ENCODE measurements at places on chromosomes 2 and 18. TPM values are rescaled to one million over a fixed set of nuclear protein-coding genes. Genes with fewer than 3 reads are reported as not detected.
A peak's percentile ranks its signal among the peaks of the same experiment; 100 is the strongest.

Gene MAB21L4
- not detected for total RNA-seq

- DNase-seq: peak; percentile 8
Observed at GRCh38 chr2:96924775-96925747, 55.2 kb upstream of the SEMA4C start.

GRCh38 chr18:33717339-33717738 is 139.3 kb downstream of the ASXL3 start:
- no peak for DNase-seq

Gene CRYGD
- not detected for total RNA-seq

Gene CABYR
- total RNA-seq: 2.1 TPM

DNA sequence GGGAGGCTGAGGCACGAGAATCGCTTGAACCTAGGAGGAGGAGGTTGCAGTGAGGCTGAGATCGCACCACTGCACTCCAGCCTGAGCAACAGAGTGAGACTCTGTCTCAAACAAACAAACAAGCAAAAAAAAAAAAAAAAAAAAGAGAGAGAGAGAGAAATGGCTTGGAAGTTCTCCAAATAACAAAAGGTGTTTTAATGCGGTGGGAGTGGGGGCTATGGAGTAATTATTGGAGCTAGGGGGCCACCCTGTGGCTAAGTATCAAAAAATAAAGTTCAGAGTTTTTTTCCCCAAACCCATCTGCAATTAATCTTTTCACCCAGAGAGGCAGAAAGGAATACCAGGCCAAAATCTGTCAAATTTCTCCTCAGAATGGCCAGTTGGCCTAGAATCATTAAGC is 23.0 kb upstream of the CEP68 start:
- DNase-seq: no peak

Gene FLACC1
- total RNA-seq: 8.4 TPM

Gene GNAL
- total RNA-seq: 0.55 TPM

Gene SNED1
- total RNA-seq: 91.8 TPM

DNA sequence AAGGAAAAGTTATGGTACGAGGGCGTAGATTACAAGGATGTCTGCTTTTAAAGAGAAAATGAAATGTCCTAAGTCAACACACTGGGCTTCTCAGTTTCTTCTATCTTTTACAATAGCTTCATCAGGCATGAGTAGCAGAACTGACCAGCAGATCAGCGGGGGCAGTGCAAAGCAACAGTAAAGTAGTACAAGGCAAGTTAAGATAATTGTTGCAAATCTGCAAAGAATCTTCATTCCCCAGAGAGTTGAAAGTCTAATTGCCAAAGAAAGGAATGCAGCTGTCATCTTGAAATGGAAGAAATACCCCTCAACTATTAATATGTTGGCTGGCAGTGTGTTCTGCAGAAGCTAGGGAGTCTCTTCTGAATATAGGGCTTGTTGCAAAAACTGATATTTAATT is 60.2 kb upstream of the SLC39A10 start:
- no peak for DNase-seq

DNA sequence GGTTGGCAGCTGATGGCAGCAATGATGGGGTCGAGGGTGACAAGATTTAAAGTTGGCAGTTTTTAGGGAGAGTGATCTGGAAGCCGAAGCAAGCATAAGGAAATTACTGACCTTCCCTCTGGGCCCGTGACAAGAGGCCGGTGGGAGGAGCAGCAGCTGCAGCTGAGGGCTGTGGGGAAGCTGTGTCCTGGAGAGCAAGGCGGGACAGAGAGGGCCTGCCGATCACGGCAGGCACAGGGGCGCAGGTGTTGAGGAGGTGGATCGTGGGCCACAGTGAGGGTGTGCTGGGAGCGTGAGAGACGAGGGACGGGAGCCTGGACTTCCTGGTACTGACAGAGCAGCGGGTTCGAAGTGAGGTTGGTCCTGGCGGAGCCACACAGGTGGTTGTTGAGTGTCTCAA is 31.0 kb downstream of the TRAF3IP1 start:
- no peak for DNase-seq

- no peak for DNase-seq
Observed at GRCh38 chr2:3420076-3420768, 40.7 kb downstream of the TRAPPC12 start.

Gene SLC19A3
- total RNA-seq: not detected

GRCh38 chr2:37529830-37530415 is 141.5 kb downstream of the CDC42EP3 start:
- DNase-seq: no peak

GRCh38 chr2:130776550-130776949 is 21.2 kb downstream of the AMER3 start:
- no peak for DNase-seq

DNA sequence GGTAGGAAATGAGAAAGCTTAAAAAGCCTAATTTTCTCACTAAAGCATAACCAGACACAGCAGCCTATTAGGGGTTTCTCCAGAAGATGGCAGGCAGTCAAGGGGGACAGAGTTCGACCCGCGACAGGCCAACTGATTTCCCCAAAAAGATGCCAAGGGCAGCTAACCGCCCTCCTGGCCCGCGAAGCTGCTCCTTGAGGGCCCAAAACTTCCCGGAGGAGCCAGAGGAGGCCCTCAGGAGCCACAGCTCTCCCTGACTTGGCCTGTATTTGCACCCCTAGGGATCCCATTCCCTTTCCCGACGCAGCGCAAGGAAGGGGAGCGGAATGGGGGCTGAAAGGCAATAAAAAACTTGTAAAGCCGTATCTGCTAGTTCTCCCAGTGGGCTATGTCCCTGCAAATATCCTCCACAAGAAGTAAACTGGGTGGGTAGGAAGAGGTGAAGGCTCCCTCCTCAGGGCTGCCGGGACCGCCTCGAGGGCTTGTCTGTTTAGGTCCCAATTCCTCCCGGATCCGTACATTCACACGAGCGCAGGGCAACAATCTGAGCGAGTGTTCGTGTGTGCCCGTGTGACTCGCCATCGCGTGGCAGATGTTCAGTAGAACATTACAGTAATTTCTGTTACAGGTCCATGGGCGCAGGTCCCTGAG is 756 bp upstream of the NAGK start:
- no peak for DNase-seq

GRCh38 chr2:239590995-239591915 is 190.4 kb upstream of the HDAC4 start:
- DNase-seq: no peak

Gene LRRC30
- total RNA-seq: not detected

DNA sequence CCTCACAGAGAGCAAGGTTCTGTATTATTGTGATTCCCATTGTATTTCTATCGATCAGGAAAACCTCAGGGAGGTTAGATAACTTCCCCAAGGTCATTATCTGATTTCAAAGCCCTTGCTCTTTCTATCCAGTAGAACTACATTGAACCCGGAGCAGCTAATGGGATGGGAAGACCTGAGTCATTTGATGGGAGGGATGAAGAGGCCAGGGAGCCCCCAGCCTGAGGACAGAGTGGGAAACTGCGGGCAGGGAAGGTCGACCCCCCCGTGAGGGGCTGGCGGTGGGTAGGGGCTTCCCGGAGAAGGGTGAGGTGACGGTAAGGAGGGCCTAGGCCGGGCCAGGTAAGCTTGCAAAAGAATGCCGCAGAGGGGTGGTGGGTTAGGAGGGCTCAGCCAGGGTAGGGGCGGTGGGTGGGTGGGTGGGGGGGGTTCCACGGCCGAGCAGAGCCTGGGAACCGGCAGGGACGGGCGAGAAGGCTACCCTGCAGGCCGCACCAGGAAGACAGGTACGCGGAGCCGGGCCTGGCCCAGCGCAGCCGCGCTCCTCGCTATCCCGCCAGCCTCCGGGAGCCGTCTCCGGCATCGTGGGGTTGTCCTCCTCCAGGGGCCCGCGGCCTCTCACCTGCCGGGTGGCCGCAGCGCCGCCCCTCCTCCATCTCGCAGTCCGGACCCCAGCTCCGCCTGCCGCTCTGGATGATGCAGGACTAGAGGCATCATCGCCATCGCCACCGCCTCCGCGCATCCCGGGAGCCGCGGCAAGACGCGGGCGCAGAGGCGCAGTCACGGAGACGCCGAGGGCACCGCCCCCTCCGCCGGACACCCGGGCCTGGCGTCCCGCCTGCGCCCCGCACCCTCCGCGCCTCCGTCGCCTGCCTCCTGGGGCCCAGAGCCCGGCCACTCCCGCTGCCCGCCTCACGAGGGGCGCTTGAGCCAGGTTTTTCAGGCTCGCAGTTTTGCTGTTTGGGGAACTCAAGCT is at the start of gene GPR75:
GPR75 (minus strand) TSS at position 762 of the 976 bp plus-strand sequence. CDS start 5,211 bp downstream, outside the sequence.
- no peak for DNase-seq

DNA sequence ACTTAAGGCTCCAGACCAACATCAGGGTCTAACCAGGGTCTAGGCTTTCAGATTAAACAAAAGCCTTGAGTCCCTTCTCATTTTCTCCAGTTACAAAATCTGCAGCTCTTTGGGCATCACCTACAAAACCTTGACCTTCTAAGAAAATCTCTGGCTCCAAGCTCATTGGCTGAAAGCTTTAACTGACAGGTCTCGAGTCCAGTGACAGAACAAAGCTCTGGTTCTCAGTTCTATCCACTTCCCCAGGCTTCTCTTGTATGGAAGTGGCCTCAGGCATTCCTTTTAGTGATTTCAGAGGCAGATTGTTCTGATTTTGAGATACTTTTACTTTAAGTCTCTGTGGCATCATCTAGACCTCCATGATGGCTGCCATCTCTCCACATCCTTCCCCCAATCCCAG is 11.3 kb downstream of the SIX2 start:
- no peak for DNase-seq

Gene ABCG5
- not detected for total RNA-seq

DNA sequence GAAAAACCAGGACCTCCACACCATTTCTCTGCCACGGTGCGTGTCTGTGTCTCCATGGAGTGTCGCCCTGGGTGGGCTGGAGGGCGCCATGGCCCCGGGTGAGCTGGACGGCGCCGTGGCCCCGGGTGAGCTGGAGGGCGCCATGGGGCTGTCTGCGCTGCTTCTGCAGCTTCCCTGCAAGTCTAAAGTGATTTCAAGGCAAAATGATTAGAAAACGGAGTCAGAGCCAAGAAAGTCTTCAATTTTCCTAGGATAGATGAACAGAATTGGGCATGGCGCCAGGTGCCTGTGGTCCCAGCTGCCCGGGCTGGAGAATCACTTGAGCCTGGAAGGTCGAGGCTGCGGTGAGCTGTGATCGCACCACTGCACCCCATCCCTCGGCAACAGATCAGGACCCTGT is 27.7 kb upstream of the NFATC1 start:
- no peak for DNase-seq

Gene SLC5A7
- not detected for total RNA-seq

GRCh38 chr18:49788327-49788898 is 24.9 kb downstream of the ACAA2 start:
- DNase-seq: no peak

DNA sequence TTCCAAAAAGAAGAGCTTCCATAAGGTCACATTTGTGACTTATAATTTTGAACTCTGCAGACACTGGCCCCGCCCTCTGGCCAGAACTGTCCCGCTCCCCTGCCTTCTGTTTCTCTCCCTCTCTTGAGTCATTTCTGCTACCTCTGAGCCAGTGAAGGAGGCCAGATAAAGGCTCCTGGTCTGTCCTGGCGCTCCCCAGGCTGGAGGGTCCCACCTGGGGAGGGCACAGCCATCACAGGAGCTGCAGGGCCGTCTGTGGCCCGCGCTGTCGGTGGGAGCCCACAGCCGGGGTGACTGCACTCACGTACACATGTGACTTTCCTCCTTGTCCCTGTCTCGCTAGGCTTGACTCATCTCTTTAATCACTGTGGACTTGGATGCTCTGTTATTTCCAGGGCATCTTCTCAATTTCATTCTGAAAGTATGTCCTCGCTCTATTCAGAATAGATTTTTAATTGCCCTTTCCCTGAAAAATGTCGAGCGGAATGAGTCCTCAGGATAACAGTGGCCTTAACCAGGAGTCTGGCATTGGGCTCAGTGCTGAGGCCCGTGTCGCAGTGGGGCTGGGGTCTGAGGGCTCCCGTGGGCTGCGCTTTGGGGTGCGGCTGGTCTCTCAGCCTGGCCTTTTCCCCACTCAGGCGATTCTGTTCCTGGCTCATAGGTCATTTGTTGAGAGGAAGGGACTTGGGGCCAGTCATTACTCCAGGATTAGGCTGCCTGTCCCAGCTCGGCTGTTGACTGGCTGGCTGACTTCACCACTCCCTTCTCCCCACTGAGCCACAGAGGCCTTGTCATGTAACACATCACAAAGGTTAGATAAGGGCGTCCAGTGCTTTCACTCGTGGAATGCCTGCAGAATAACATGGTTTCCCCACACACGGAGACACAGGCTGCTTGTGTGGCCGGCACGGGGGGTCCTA is 34.5 kb downstream of the KLHL29 start:
- DNase-seq: no peak

GRCh38 chr2:241179899-241180298 is 8.6 kb upstream of the ANO7 start:
- DNase-seq: no peak

DNA sequence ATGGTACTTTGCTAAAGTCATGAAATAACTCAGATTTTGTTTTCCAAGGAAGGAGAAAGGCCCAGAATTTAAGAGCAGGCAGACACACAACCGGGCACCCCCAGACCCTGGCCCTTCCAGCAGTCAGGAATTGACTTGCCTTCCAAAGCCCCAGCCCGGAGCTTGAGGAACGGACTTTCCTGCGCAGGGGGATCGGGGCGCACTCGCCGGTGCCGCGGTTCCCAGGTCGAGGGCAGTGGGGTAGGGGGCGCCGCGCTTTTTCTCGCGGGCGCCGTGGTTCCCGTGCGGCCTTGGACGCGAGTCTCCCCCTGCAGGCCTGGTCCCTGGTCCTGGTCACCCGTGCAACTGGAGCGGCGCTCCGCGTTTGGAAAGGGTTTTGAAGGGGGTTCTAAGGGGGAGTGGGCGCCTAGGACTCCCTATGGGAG is 1.2 kb downstream of the ZNF236 start:
- no peak for DNase-seq

Gene FOXI3
- not detected for total RNA-seq

- DNase-seq: no peak
Observed at GRCh38 chr2:226354434-226354833, 445.2 kb downstream of the IRS1 start.

Gene STARD6
- total RNA-seq: not detected

- DNase-seq: no peak
Observed at GRCh38 chr2:48727560-48727959, 28.0 kb downstream of the LHCGR start.

Gene MAPRE3
- 5.3 TPM for total RNA-seq

- DNase-seq: no peak
Observed at GRCh38 chr2:71788601-71789240, 335.4 kb downstream of the DYSF start.

DNA sequence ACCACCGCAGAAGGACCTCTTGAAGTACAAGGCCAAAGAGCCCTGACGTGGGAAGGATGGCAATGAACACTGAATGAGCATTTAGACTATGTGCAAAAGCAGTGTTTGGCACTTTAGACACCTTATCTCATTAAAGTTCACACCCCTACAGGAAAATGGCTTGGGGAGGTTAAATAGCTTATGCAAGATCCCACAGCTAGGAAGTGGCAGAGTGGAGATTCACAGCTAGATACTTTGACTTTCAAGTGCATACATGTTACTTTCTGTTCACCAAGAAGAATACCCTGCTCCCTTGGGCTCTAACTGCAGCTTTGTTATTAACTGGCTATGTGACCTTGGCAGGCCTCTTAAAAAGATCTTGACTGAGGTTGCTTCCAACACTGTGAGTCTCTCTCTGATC is 58.2 kb downstream of the ICOS start:
- no peak for DNase-seq

Gene FEV
- total RNA-seq: not detected

Gene LRPPRC
- total RNA-seq: 80.1 TPM

- DNase-seq: peak; percentile 6
Observed at GRCh38 chr2:36507408-36507812, 90.6 kb downstream of the FEZ2 start.

Gene CCDC74A
- 0.44 TPM for total RNA-seq

Gene MYCN
- 0.16 TPM for total RNA-seq

Gene UPP2
- not detected for total RNA-seq

GRCh38 chr2:70144443-70145143 is 46.2 kb downstream of the C2orf42 start:
- DNase-seq: no peak

All from naive thymus-derived CD8-positive, alpha-beta T cell (primary cell).